T-helper 17 cell (primary cell): ENCODE measurements at places on chromosomes 4 and X. TPM values are rescaled to one million over a fixed set of nuclear protein-coding genes. Genes with fewer than 3 reads are reported as not detected.

DNA sequence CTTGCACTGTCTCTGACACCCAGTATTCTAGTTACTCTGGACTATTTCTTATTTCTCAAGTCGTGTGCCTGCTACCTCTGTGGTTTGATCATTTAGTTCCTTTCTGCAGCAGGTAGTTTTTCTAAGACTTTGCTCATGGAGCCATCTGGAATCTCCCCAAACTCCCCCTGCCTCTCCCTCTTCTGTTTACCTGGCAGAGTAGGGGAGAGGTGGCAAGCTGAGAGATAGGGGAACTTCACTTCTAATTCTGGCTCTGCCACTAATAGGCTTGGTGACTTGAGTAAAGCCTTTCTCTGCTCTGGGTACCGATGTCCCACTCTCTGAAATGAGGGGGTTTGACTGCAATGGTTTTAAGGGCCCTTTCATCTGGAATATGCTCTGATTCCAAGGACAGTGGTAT, 141.3 kb downstream of the CPEB2 start:
- no peak overlapping the region for H3K4me3 ChIP-seq
- DNase-seq = no peak
- H3K27ac ChIP-seq = no peak overlapping the region
- H3K27me3 ChIP-seq = peaks cover 23% of the 10 kb centered on the region

DNA sequence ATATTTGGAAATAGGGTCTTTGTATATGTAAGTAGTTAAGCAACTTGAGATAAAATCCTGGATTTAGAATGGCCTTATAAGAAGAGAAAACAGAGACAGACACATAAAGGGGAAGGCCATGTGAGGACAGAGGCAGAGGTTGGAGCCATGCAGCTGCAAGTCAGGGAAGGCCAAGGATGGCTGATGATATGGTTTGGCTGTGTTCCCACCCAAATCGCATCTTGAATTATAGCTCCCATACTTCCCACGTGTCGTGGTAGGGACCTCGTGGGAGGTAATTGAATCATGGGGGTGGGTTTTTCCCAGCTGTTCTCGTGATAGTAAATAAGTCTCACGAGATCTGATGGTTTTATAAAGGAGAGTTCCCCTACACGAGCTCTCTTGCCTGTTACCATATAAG, 76.3 kb downstream of the STK32B start:
- H3K36me3 ChIP-seq = peaks cover 3% of the 10 kb centered on the region
- DNase-seq = no peak
- H3K27me3 ChIP-seq = peaks cover 20% of the 10 kb centered on the region
- H3K4me1 ChIP-seq = no peaks in the 10 kb centered on the region

DNA sequence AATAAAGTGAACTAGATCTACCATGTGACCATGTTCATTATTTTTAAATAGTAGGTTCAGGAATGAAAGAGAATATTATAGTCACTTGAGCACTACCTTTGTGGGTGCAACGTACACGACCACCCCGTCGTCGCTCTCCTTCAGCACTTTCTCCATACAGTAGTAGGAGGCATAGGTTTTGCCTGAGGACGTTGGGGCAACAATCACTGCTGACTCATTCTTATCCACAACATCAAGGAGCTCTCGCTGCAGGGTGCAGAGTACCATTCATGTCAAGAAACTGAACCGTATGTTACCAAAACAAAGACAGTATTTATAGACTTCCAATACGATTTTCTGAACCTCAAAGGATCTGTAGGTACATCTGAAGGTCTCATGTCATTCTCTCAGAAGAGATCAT, 44.7 kb downstream of the DDX60 start:
- peaks cover 5% of the 10 kb centered on the region for H3K4me1 ChIP-seq
- H3K27me3 ChIP-seq = no peaks in the 10 kb centered on the region
- no peak overlapping the region for H3K27ac ChIP-seq

DNA sequence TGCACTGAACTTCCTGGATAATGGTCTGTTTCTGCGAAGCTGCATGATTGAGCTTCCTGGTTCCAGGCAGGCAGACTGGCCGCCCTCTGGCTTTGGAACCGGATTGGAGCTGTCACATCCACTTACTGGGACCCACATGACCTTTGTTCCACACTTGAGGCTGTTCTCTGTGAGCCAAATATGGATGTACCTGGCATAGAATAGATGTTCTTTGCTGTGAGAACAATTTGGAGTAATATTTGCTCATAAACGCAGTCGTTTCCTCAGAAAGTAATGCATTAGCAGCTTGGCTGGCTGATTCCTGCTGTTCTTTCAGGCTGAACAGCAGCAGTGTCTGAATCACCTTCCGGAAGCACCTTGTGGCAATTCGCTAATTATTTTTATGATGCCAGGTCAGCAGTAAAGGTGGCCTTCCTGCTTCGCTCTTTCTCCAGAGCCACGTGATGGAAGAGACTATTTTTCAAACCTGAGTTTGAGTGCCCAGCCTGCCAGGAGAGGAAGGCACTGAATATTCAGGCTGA, 78.1 kb upstream of the BOD1L1 start:
- H3K27me3 ChIP-seq = peaks cover 34% of the 10 kb centered on the region
- no peaks in the 10 kb centered on the region for H3K4me1 ChIP-seq
- no peak overlapping the region for H3K27ac ChIP-seq

DNA sequence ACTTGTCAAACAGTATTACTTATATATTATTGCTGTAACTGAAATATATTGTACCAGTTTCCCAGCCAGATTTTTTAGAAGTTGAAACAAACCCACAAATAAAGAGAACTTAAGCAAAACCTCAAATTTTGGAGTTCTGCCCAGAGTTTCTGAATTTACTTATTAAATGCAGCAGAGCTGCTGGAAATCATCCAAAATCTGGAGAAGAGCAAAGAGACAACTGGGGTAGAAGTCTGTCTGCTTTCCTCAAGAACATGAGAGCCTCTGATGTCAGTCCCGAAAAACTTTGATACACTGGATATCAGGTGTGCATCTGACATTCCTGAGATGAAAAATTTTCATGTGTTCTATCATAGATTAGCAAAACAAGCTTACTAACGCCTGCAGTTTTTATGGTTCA, 325.9 kb downstream of the NR3C2 start:
- no peak for DNase-seq
- peaks cover 18% of the 10 kb centered on the region for H3K36me3 ChIP-seq
- H3K27ac ChIP-seq = no peak overlapping the region
- no peak overlapping the region for H3K4me3 ChIP-seq
- peaks cover 16% of the 10 kb centered on the region for H3K4me1 ChIP-seq

DNA sequence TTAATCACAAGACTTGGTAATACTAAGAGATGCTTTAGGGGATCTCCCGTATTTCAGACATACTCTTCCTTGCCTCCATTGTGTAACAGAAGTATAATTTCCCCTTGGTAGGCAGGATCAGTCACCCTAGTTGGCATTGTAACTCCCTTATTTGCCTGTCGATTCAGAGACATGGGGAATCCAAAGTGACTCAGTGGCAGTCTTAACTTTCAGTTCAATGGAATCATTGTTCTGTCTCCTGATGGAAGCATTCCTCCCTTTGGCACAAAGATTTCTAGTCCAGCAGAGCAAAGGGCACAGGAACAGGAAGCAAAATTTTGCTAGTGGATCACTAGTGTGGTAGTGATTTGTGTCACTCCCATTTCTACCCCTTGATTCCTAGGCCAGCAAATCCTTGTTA, 80.4 kb downstream of the DCUN1D4 start:
- no peaks in the 10 kb centered on the region for H3K4me1 ChIP-seq
- DNase-seq = no peak

- no peak overlapping the region for H3K27ac ChIP-seq
- no peaks in the 10 kb centered on the region for H3K4me1 ChIP-seq
- no peak overlapping the region for H3K4me3 ChIP-seq
- peaks cover 18% of the 10 kb centered on the region for H3K27me3 ChIP-seq
- H3K36me3 ChIP-seq = peaks cover 4% of the 10 kb centered on the region
Observed at GRCh38 chr4:140769209-140769608, 13.0 kb upstream of the TBC1D9 start.

DNA sequence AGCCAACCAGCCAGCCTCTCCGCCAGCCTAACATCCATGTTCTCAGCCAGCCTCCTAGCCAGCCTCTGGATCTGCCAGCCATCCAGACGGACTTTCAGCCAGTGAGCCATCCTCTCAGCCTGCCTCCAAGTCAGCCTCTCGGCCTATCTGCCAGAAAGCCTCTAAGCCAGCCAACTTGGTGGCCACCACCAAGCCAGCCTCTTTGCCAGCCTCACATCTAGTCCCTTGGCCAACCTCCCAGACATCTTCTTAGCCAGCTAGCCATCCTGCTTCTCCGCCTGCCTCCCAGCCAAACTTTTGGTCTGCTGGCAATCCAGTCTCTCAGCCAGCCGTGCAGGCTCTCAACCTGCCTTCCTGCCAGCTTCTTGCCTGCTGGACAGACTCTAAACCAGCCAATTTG, 16.4 kb upstream of the ARAP2 start:
- no peak for DNase-seq
- H3K27me3 ChIP-seq = no peaks in the 10 kb centered on the region
- no peaks in the 10 kb centered on the region for H3K36me3 ChIP-seq
- peaks cover 15% of the 10 kb centered on the region for H3K4me1 ChIP-seq

GRCh38 chrX:22155126-22155525, 117.6 kb upstream of the CBLL2 start:
- DNase-seq = no peak
- no peak overlapping the region for H3K4me3 ChIP-seq
- H3K36me3 ChIP-seq = peaks cover 3% of the 10 kb centered on the region
- H3K27me3 ChIP-seq = no peaks in the 10 kb centered on the region
- H3K4me1 ChIP-seq = peaks cover 2% of the 10 kb centered on the region

- H3K4me1 ChIP-seq = peaks cover 24% of the 10 kb centered on the region
- peak; percentile 46 for DNase-seq
- no peak overlapping the region for H3K4me3 ChIP-seq
- H3K27ac ChIP-seq = peak overlapping the region; percentile 96
- peaks cover 3% of the 10 kb centered on the region for H3K36me3 ChIP-seq
Observed at GRCh38 chr4:38160487-38161207, 200.4 kb downstream of the PTTG2 start.

GRCh38 chr4:86938771-86939520, 4.1 kb downstream of the AFF1 start:
- H3K4me3 ChIP-seq = peak overlapping the region; percentile 71
- H3K36me3 ChIP-seq = peaks cover 4% of the 10 kb centered on the region
- H3K27me3 ChIP-seq = no peaks in the 10 kb centered on the region
- H3K27ac ChIP-seq = peak overlapping the region; percentile 99
- H3K4me1 ChIP-seq = peaks cover 47% of the 10 kb centered on the region
- no peak for DNase-seq

- no peak overlapping the region for H3K4me3 ChIP-seq
- H3K36me3 ChIP-seq = no peaks in the 10 kb centered on the region
- H3K4me1 ChIP-seq = no peaks in the 10 kb centered on the region
- DNase-seq = no peak
- H3K27me3 ChIP-seq = no peaks in the 10 kb centered on the region
Observed at GRCh38 chrX:125395626-125396025, 76.0 kb downstream of the TEX13C start.

- no peak overlapping the region for H3K4me3 ChIP-seq
- H3K27me3 ChIP-seq = no peaks in the 10 kb centered on the region
- H3K4me1 ChIP-seq = peaks cover 5% of the 10 kb centered on the region
- no peak for DNase-seq
Observed at GRCh38 chr4:26839534-26839951, 21.1 kb upstream of the STIM2 start.

DNA sequence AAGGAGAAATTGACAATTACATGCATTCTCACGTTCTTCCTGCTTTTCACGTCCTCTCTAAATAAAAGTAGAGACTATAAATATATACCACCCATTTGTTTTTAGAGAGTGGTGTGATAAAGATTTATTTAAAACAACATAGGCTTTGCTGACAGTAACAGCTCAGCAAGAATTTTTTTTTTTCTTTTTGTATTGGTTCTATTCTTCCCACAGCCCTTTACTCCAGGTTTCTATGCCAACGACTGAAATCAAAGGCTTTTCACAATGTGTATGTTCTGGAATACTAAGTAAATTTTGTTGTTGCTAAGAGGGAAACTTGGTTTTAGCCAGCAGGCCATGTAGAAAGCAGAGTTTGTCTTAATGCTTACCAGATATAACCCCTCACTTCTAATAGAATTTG, 43.4 kb downstream of the MAOA start:
- no peaks in the 10 kb centered on the region for H3K36me3 ChIP-seq
- DNase-seq = no peak
- no peak overlapping the region for H3K4me3 ChIP-seq
- H3K27ac ChIP-seq = no peak overlapping the region
- peaks cover 11% of the 10 kb centered on the region for H3K27me3 ChIP-seq

SCARB2 gene
- 28.6 TPM for total RNA-seq

AFF2 gene
- total RNA-seq = 0.31 TPM

CXorf49 gene
- total RNA-seq = not detected

AMTN gene
- not detected for total RNA-seq

CC2D2A gene
- total RNA-seq = 0.60 TPM

SLC9B1 gene
- total RNA-seq = 4.6 TPM

HGFAC gene
- not detected for total RNA-seq

LNX1 gene
- not detected for total RNA-seq

DCAF8L2 gene
- total RNA-seq = not detected

VMA21 gene
- total RNA-seq = 22.7 TPM

PPP1R2C gene
- total RNA-seq = not detected

PCYT1B gene
- 8.5 TPM for total RNA-seq

GNRHR gene
- not detected for total RNA-seq
